ENCODE measurements at places on chromosomes 7 and 10. TPM values are rescaled to one million over a fixed set of nuclear protein-coding genes. Genes with fewer than 3 reads are reported as not detected.

DNA sequence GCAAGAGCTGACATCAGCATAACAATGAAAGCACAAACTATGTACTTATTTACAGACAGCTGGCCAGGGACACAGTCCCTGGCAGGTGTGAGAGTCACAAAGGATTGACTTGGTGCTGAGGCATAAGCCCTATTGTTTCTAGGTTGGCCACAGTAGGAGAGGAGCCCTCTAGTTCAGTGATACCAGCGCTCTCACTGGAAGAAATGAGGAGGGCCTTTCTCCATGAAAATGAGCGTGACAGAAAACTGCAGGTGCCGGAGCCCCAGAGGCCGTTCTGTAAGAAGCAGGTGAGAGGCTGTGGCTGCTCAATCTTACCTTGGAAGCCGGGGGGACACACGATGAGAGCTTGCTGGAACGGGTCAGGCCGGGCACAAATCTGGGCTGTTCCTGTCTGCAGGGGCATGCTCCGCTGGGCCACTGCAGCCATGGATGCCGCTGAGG, 90.5 kb downstream of the CLEC2L start:
- no peak for DNase-seq

- no peak for DNase-seq
Measured at GRCh38 chr7:25965405-25966123, 186.4 kb upstream of the NFE2L3 start.

DNA sequence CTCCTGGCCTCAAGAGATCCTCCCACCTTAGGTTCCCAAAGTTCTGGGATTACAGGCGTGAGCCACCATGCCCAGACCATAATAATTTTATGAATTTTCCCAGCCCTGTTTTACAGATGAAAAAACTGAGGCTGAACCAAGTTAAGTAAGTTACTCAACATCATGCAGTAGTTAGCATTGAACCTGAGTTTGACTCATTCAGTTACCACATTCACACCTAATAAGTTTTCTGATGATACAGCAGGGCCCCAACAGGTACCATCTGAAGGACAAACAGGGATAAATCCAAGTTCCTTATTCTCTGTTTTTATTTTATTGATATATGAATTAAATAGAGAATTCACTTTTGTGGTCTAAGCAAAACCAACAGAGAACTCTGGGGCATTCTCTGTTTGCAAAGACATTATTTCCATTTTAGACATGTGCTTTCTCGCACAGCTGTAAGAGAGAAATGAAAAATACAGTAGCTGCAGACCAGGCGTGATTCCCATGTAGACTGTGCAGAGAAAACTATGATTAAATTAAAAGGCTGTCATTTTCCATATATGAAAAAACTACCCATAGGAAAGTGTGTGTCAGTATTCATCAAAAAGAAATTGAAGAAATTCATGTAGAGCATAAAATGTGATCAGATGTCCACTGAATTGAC, 26.6 kb downstream of the APBB1IP start:
- DNase-seq, result no peak

- no peak for DNase-seq
Measured at GRCh38 chr10:93917821-93918220, 24.0 kb downstream of the SLC35G1 start.

DNA sequence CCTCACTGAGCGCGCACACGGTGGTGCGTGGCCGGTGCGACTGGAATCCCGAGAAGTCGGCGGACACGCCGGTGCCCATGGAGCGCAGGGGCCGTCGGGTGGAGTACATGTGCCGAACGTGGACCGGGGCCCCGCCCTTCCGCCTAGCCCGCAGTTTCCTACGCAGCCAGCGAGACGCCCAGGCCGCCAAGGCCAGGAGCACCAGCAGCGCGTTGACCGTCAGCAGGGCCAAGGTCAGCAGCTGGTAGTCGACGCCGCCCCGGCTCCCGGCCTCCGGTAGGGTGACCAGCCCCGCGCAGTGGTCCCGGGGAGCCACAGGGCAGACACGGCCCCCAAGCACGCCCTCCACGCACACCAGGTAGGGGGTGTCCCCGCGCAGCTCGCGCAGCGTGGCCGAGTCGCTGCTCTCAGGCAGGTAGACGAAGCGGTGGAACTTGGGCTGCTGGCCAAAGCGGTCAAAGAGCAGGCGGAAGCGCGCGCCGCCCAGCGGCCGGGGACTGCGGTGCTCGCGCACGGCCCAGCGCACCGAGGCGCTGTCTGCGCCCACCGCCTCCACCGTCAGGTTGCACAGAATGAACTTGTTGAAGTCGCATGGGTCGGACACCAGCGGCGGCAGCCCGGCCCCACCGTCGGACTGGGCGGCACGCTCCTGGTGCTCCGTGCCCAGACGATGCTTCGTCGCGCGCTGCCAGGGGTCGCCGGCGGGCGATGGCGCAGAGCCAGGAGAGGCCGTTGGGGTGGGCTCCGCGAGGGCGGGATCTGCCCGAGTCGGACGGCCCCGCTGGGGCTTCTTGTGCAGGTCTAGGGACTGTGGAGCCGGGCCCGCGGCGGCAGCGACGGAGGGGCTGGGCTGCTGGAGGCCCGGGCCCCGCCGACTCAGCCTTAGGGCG, 2.2 kb downstream of the TRIL start:
- DNase-seq, result peak; percentile 85

DNA sequence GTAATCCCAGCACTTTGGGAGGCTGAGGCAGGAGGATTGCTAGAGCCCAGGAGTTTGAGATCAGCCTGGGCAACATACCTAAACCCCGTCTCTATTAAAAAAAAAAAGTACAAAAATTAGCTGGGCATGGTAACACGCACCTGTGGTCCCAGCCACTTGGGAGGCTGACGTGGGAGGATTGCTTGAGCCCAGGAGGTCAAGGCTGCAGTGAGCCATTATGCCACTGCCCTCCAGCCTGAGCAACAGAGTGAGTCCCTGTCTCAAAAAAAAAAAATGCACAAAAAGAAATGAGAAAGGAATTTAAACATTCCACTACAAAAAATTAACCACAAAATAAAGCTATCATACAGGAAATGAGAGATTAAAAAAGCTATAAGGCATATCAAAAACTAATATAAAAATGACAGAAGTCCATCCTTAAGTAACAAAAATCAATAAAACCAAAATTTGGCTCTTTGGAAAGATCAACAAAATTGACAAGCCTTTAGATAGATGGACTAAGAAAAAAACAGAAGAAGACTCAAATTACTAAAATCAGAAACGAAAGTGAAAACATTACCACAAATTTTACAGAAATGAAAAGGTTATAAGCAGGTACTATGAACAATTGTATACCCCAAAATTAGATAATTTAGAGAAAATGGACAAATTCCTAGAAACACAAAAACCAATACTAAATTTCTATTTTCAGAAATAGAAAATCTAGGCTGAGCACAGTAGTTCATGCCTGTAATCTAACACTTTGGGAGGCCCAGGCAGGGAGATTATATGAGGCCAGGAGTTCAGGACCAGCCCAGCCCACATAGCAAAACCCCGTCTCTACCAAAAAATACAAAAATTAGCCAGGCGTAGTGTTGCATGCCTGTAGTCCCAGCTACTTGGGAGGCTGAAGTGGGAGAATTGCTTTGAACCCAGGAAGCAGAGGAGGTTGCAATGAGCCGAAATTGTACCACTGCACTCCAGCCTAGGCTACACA, 42.4 kb upstream of the NANOS1 start:
- DNase-seq, result no peak

- DNase-seq, result no peak
Measured at GRCh38 chr7:114936471-114936870, 14.6 kb downstream of the MDFIC start.

GRCh38 chr7:76327610-76328009, 25.1 kb downstream of the HSPB1 start:
- no peak for DNase-seq

DNA sequence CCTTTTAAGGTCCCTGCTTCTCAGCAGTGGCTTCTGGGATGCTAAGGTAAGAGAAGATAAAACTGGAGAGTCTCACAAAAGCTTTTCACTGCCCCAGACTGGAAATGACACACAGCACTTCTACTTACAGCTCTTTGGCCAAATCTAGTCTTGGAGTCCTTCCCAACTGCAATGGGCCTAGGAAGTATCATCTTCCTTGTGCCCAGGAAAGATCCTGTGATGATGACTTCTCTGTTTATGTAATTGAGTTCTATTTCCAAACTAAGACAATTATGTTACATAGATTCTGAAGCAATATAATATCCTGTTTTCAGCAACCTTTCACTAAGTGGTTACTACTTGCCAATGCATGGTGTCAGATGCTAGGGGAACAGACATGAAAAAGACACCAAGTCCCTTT, 234.1 kb downstream of the PTEN start:
- DNase-seq, result no peak

DNA sequence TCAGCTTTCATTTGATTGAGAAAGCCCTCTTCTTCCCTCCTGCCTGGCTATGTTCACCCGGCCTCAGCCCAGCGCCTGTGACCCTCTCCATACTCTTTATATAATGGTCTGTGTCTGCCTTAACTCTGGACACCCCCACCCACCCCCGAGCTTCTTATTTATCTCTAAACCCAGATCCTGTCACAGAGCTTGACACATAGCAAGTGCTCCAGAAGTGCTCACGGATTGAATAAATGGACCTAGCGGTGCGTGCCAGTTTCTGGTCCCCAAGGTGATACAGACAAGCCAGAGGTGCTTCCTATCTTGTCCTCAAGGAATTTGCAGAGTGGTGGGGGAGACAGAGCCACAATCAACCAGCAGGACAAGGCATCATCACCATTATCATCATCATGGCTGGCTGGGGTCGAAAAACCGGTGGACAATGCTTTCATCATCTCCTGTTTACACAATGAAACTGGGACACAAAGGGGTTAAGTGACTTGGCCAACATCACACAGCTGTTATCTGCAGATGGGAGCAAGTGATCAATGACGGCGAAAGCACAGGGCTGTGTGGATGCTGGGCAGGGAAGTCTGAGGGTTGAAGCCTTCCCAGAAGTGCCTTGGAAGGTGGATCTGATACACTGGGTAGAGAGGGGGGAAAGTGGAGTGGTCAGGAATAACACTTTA, 2.2 kb upstream of the LOXL4 start:
- no peak for DNase-seq

GRCh38 chr10:93993782-93994437, at the start of gene PLCE1:
PLCE1 (plus strand) TSS chr10:93993931; CDS start chr10:94031047, 37,116 bp downstream.
- peak; percentile 69 for DNase-seq

- no peak for DNase-seq
Measured at GRCh38 chr10:99927721-99928280, 81.9 kb downstream of the DNMBP start.

- no peak for DNase-seq
Measured at GRCh38 chr7:81333004-81333403, 414.2 kb upstream of the SEMA3C start.

DNA sequence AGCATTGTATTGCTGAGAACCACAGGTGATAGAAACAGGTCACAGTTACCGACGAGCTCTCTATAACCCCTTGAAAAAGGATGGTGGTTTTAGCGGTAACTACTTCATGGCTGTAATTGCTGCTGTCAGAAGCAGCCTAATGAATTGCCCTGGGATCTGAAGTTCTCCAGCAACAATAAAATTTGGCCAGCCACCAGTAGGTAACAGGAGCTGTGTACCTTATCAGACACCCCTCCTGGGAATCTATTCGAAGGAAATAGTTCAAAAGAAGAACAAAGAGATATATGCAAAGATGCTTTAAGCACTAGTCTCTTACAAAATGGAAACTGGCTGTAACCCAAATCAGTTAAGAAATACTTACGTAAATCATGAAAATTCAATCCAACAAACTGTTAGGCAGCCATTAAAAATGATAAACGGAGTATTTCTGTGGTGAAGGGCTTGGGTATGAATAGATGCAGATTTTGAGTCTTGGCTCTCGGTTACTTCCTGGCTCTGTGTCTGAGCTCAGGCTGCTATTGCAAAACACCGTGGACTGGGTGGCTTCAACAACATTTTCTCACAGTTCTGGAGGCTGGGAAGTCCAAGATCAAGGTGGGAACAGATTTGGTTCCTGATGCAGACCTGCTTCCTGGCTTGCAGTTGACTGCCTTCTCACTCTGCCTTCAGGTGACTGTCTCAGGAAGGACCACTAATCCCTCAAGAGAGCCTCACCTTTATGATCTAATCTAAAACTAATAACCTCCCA, 1.6 kb downstream of the MSRB2 start:
- no peak for DNase-seq

- no peak for DNase-seq
Measured at GRCh38 chr10:24643679-24644209, 79.9 kb downstream of the ARHGAP21 start.

DNA sequence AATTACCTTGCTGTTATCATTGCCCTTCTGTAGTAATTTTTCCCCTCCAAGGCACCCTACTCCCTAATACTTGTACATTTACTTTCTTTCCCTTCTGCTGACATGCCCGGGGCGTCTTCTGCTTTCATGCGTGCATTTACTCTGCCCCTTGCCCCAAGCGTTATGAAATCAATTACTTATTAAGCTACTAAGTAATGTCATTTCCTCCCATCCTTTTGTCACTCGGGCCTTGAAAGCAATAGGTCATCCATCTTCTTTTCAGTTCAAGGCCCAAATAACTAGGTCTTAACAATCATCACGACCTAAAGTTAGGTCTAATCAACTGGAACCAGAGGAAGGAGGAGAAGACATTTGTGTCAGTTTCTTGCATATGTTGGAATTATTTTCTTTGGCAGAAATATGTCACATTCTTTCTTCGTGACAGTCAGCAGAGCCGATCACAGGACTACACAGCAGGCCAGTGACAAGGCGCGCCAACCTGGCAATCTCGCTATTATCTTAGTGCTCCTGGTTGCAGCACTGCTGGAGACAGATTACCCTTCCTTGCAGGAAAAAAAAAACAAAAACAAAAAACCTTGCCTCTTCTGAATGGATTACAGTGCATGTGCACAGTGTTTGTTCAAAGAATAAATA, 179.2 kb downstream of the RELN start:
- no peak for DNase-seq

- no peak for DNase-seq
Measured at GRCh38 chr7:22601003-22601402, 101.0 kb upstream of the STEAP1B start.

DNA sequence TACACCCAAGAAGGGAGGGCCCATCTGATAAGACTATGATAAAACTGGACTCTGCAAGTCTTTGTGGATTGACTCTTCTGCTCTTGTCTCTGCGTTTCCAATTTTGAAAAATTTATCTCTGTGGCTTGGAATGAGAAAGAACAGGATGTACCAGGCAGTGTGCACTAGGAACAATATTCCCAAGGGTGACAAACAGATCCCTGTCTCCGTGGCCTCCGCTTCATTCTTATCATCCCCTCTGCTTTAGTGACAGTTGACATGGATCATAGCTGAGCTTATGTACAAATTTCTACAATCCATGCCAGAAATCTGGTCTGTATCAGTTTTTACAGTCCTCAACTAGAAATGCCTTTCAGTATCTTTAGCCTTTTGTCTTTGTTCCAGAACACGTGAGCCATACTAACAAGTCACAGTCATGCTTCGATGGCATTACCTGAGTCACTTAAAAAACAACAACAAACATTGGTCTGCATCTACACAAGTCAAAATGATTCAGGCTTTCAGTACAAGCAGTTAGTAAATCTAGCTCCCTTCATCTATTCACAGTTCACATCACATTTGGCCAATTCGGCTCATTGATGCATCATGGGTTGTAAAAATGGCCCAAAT, 393.6 kb upstream of the CELF2 start:
- no peak for DNase-seq

Gene EPO
- not detected for total RNA-seq

Gene NKX2-3
- total RNA-seq, result not detected

Gene GPC2
- total RNA-seq, result 2.7 TPM

Gene SPDYE2B
- not detected for total RNA-seq

Gene SIRT1
- total RNA-seq, result 35.8 TPM

Gene ELFN1
- 2.4 TPM for total RNA-seq

Gene NUDCD3
- total RNA-seq, result 101 TPM

Gene ERV3-1
- 26.8 TPM for total RNA-seq

Gene PRPS1L1
- total RNA-seq, result not detected

Gene LRRD1
- total RNA-seq, result not detected

Gene ADIRF
- 599 TPM for total RNA-seq

Gene C7orf57
- not detected for total RNA-seq

Data from sciatic nerve (tissue), 2 donors.